Brain microvascular endothelial cell (primary cell): ENCODE measurements at places on chromosomes 2 and 18.
A peak's percentile ranks its signal among the peaks of the same experiment; 100 is the strongest.

DNA sequence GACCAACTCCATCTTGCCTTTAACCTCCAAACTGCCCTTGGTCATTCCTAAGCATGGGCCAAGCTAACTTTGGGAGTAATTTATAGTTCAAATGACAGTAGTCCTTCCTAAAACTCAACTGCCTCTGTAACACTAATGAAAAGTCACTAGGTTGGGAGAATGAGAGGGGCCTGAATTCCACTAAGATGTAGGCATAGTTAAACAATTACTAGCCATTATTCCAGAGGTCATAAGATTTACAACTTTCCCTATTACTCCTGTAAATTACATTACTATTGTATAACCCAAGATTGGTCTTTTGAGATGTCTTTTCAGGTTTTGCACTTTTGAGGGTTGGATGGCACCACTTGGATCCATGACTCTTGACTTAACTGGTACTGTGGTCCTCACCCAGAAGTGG, 94.6 kb downstream of the SPP2 start:
- no peak for DNase-seq

GRCh38 chr2:197803033-197803444, 1.4 kb upstream of the PLCL1 start:
- DNase-seq: peak; percentile 56

- no peak for DNase-seq
Measured at GRCh38 chr2:46369783-46370182, 72.6 kb downstream of the EPAS1 start.

DNA sequence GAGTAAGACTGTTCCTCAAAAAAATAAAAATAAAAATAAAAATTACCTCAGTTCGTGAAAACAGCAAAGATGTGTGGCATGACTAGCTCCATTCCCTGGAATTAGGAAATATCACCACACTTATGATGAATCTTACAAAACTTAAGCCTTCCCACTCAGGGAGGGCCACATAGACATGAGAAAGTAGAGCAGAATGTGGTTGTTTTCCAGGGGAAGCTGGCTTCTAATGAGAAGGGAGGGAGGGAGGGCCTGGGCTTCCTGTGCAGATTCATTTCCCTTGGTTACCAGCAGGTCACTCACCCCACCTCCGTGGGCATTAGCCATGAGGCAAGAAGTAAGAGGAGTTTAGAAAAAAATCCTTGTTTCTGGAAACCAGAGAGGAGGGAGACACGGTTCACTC, 95.9 kb upstream of the RMDN2 start:
- peak; percentile 61 for DNase-seq

GRCh38 chr2:79082987-79083386, 4.8 kb downstream of the REG1B start:
- DNase-seq: no peak

DNA sequence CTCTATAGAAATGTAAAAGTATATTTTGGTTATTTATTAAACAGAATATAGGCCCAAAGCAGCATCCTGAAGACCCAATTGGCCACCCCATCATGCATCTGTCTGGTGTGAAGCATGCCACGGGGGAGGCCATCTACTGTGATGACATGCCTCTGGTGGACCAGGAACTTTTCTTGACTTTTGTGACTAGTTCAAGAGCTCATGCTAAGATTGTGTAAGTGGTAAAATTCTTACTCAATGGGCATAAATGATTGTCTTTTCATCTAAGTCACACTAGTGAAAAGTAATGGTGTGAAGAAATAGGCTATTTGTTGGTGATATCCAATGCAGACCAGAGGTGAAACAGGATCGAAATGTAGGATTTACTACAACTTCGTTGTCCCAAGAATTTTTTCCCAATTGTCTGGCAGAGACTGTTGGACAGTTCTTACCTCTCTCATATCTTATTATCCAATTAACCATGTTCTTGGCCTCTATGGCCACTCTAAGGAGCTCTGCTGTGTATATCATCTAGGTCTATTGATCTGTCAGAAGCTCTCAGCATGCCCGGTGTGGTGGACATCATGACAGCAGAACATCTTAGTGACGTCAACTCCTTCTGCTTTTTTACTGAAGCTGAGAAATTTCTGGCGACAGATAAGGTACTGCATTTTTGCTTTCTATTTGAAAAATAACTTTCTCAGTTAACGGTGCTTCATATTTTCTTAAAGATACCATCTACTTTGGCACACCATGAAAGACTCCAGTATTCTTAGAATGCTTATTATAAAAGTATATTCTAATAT, 35.0 kb downstream of the AOX1 start:
- DNase-seq: no peak

GRCh38 chr2:16005389-16005788, 65.0 kb downstream of the MYCN start:
- DNase-seq: no peak

DNA sequence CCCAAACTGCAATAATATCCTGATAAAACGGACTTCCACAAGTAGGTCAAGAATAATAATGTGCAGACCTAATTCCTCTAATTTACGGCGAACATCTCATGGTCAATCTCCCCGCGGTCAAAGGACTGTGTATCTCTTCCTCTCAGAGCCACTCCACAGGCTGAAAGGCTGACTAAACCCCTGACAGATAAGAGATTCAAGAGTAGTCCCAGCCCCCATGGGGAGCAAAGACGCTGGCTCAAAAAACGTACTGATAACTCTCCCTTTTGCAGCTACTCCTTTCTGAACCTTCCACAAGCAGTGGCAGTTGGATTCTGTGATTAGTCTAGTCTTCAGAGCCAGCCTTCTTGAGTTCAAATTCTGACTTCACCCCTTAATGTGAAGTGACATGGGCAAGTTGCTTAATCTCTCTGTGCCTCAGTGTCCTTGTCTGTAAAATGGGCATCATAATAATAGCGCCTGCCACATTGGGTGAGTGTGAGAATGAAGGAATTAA, 19.7 kb upstream of the IL18R1 start:
- no peak for DNase-seq

DNA sequence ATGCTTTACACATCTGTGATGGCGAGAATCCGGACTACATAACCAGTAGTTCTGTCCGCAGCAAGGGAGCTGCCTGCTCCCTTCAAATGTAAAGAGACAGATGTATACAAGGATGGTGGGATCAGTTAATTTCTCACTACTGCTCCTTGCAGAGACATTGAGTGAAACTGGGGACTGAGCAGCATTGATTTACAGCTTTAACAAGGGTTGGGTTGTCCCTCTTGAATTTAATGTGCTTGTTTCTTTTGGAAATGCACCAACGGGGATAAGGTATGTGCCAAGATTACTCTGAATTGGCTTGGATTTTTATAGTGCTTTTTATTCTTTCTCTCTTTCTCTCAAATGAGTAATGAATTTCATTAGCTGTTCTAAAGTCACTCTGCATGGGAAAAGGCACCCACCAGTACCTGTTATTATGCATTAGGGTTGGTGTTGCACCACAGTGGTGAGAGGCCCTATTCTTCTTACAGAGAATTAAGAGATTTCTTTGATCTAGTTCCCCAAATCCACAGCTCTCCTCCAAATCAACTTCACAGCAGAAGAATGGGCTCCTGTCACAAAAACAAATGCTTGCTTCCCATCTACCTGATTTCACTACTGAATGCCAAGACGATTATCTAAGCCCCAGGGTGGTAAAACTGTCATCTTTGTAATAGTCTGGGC, 107.6 kb downstream of the DOCK10 start:
- no peak for DNase-seq
